ENCODE measurements at places on chromosomes 12 and 14.

DNA sequence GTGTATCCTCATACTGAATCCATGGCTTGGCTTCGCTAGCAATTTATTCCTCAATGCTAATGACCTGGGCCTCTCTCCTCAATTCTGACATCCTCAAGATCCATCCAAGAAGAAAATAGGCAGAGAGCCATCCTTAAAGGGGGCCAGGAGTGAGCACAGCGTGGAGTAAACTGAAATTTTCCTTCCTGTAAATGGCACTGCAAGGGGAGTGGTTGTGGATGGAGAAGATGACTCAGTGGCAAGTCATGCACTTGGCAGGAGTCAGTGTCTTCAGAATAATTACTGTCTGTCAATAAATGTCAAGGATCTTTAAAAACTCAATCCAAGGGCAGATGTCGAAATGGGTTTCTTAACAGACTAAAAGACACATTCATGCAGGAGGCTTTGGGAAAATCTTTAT lies 88.0 kb upstream of the TMEM132C start:
- H3K4me1 ChIP-seq: no peaks in the 10 kb centered on the region
- no peaks in the 10 kb centered on the region for H3K36me3 ChIP-seq
- no peaks in the 10 kb centered on the region for H3K27me3 ChIP-seq

- no peaks in the 10 kb centered on the region for H3K4me1 ChIP-seq
- H3K36me3 ChIP-seq: no peaks in the 10 kb centered on the region
- H3K4me3 ChIP-seq: no peak overlapping the region
- H3K27ac ChIP-seq: no peak overlapping the region
These were observed 27.2 kb downstream of the GLT8D2 start for GRCh38 chr12:104022786-104023185.

DNA sequence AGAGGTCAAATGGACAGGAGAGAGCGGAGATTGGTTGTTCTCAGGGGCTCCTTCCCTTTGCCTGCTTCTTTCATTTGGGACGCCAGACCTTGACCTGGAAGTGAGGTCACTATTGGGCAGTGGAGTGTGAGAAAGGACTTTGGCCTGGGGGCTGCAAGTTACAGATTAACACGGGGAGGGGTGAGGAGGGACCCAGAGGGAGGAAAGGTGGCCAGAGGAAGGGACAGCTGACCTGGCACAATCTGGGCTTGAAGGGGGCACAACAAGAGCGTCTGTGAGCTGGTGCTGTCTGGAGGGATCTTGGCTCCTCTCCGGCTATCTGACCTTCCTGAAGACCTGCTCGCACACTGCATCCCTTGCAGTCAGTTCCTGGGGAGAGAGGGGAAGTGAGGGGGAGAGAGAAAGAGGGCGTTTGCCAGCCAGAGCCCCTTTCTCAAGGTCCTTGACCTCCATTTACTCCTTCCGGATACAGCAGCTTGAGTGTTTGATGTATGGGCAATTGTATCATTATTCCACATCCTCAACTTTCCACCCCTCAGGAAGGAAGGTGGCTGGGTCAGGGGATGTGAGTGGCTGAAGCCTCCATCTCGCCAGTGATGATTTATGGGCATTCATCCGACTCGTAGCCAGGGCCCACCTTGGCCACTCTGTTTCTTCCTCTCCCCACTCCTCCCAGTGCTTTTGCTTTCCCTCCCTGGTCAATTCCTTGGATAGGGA lies 4.7 kb downstream of the RBP5 start:
- H3K27me3 ChIP-seq: no peaks in the 10 kb centered on the region
- DNase-seq: no peak
- H3K27ac ChIP-seq: no peak overlapping the region

GRCh38 chr12:66251049-66251448 lies 51.2 kb upstream of the HELB start:
- H3K4me3 ChIP-seq: no peak overlapping the region
- no peaks in the 10 kb centered on the region for H3K4me1 ChIP-seq
- H3K27me3 ChIP-seq: peaks cover 2% of the 10 kb centered on the region
- H3K36me3 ChIP-seq: no peaks in the 10 kb centered on the region
- DNase-seq: no peak

DNA sequence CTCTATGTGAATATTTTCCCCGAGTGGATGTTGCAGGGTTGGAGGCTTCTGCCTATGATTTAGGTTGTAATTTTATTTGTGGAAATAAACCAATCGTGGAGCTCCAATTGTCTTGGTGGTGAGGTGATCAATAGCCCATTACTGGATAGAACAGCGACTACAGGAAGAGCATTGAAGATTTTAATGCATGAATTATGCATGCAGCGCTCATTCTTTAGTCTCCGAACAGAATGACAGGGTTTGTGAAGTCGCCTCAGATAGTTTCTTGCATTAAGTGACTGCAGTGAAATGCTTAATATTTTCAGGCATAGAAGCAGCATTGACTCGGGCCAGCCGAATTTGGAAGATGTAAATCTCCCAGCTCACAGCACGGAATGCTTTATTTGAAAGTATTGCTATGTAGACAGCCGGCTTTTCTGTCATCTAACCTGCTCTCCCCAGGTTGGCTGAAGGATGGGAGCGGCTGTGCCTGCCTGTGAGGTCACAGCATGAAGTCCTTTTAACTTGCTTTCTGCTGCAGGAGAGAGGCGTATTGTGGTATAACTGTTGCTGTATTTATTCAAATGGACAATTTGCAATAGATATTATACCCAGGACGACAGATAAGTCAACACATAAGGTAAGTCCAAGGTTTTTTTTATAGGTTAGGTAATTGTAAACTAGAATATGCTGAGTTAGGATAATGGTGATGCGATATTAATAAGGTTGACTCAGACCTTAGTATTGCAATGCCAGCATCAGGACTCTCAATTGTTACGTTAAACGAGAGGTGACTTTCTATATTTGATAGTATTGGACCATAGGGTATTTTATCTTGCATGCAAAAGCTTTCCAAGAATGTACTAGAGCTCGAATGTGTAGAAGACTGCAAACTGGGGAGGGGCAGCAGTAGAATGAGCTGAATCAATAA lies 135.7 kb downstream of the CNTN1 start:
- no peaks in the 10 kb centered on the region for H3K4me1 ChIP-seq
- H3K4me3 ChIP-seq: no peak overlapping the region
- H3K27me3 ChIP-seq: no peaks in the 10 kb centered on the region
- H3K27ac ChIP-seq: no peak overlapping the region
- DNase-seq: no peak

- H3K36me3 ChIP-seq: no peaks in the 10 kb centered on the region
- H3K27me3 ChIP-seq: no peaks in the 10 kb centered on the region
- H3K4me3 ChIP-seq: no peak overlapping the region
- DNase-seq: no peak
These were observed 55.3 kb upstream of the ACSS3 start for GRCh38 chr12:81022531-81022930.
